Bronchial epithelial cell (primary cell): ENCODE measurements at places on chromosomes 3 and 15. TPM values are rescaled to one million over a fixed set of nuclear protein-coding genes. Genes with fewer than 3 reads are reported as not detected.
A peak's percentile ranks its signal among the peaks of the same experiment; 100 is the strongest.

The TRPC1 gene
- 3.9 and 8.8 TPM in 2 replicates for total RNA-seq

The FSTL1 gene
- 45.3 and 45.6 TPM in 2 replicates for total RNA-seq

The SI gene
- not detected in 2 replicates for total RNA-seq

The SCAANT1 gene
- not detected in 2 replicates for total RNA-seq

The GOLGA8J gene
- total RNA-seq: not detected in 2 replicates

DNA sequence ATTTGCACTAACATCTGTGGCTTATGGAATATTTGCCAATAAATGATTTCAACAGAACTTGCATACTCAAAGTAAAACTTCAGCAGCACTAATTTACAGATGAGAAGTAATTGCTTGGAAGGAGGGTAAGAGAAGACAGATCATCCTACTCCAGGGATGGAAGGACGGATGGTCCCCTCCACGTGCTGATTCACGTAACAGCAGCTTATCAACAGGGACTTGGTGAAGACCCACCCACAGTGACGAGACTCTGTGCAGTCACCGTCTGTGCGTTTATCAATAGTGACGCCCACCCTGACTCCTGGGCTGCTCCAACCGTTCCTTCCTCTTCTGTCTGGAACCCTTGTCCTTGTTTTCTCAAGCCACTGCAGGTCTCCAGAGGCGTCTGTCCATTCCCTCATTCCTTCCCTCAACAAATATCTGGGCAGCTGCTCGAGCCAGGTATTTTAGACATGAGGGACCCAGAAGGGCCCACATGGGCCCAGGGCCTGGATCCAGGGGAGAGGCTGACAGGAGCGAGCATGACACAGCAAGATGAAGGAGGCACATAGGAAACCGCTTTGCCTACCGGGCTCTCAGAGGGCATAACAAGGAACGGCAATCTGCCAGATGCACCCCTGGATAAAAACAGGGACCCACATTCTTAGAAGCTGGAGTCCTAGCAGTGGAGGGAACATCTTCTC, 33.3 kb downstream of the PCSK6 start:
- no peak for DNase-seq

DNA sequence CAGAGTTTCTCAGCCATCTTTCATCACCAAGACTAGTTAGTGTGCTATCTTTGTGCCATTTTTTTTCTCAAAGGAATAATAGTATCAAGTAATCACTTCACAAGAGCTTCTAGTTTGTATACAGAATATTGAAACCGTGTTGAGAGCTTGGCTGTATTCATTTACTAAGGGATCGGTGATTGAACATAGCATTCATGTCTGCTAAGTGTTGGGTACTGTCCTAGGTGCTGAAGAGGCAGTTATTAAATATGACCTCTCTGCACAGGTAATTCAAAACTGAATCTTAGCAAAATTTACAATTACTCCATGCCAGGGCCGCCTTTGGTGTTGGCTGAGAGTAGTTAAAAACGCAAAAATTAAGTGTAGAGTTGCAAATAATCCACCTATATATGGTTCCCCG, 355.3 kb upstream of the RORA start:
- DNase-seq: peak; percentile 12

DNA sequence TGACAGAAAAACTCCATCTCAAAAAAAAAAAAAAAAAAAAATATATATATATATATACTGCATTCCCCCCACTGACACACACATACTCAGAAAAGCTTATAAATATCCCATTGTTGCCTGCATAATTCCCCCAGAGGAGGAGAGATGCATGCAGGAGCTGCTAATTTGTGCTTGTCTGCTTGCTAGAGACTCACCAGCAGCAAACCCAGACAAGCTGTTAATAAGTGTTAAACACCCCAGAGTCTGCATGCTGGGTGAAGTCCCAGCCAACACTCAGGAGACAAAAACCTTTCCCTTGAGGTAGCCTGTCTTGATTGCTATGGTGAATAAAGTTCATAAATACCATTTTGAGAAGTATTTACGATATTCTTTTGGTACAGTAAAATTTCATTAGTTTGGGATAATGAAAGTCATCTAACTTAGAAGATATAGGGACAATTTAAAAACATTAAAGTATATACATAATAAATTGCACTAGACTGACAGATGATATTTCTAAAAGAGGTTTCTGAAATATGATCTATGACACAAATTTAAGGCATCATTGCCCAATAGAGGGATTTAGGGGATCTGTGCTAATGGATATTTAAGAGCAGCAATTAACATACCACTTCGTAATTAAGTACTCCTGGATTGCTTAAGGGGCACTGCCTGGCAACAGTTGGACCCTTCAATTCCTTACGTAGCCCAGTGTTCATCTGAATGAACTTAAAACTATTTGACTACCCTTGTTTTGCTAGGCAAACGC, 400.0 kb upstream of the C2CD4B start:
- no peak for DNase-seq

GRCh38 chr3:112001526-112001925, 2.8 kb downstream of the TAGLN3 start:
- DNase-seq: no peak

- DNase-seq: no peak
Measured at GRCh38 chr3:35045118-35045517, 594.2 kb upstream of the ARPP21 start.

- no peak for DNase-seq
Measured at GRCh38 chr15:22974745-22975144, 5.4 kb downstream of the CYFIP1 start.

DNA sequence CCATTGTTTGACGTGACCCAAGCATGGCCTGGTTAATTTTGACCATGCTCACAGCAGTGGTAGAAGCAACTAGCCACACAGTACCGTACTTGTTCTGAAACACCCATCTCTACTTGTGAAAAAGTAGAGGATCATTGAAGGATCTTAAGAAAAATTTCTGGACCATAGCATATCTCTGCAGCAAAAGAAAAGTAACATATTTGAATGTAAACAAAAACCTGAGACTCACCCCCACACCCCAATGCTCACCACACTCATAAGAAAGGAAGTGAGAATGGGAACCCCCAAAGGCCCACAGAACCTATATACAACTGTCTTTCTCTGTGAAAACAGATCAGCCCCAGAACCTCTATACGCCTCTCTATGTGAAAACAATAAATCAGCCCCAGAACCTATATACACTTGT, 33.8 kb upstream of the TFRC start:
- no peak for DNase-seq

DNA sequence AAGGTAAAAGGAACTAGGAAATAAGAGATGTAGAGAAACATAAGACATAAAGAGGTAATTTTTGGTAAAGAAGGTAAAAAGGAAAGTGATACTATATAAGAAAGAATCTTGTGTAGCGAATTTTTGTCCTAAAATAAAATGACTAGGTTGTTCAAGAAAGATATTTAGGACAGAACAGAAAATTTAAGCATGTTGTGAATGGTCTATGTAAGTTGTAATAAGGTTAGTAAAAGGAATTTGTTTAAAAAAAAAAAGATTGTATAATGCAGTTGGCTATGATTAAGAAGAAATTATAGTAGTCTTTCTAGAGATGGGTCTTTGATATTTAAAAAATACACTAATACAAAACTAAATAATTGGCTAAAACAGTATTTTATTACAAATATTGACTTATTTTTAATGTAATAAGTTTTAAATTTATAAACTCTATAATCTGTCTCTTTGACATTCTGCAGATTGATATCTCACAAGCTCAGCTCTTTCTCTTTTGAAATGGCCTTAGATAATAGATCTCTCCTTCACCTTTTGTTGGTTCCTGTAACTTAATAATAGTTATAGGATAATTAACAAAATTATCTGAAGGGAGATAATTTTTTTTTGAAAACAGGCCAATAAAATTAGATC, 3.7 kb upstream of the SLC41A3 start:
- DNase-seq: no peak

GRCh38 chr3:134485075-134485717, 589 bp downstream of the ANAPC13 start:
- DNase-seq: peak; percentile 27

DNA sequence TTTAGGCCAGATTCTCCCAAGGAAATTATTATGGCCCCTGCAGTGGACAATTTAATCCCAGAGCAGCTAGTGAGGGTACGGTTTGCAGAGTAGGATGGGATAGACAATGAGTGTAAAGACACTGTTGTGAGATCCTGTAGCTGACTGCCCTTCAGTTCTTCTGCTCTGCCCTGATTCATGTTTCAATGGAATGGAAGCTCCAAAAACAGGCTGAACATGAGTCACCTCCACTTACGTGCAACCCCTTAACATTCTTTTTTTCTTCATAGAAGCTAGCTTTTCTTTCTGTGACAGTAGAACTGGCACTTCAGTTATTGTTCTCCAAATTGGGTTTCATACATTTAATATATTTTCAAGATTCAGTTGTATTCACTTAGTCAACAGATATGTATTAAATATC, 32.1 kb downstream of the CLDN18 start:
- peak; percentile 84 for DNase-seq

GRCh38 chr15:45486317-45486716, 36.2 kb downstream of the SLC30A4 start:
- DNase-seq: no peak

DNA sequence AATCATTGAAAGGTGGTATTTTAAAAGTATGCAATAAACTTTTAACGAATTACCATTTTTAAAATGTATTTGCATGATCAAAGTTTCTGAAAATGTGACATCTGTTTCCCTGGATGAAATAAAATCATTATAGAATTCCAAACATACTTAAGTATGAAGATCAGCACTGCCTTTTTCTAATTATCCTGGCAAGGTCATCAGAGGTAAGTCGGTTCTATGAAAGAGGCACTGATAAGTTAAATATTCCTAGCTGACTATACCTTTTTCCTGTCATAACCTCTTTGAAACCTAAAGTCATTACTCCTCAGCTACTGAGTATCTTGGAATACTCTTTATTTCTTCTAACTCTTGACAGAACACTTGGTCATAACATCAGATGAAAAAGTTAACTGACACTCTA, 406.1 kb upstream of the ALCAM start:
- DNase-seq: no peak
